Naive thymus-derived CD4-positive, alpha-beta T cell (primary cell): ENCODE measurements at places on chromosomes 3 and 15. TPM values are rescaled to one million over a fixed set of nuclear protein-coding genes. Genes with fewer than 3 reads are reported as not detected.

CILP gene
- polyA plus RNA-seq, result not detected

MED12L gene
- not detected for polyA plus RNA-seq

PLS1 gene
- 6.4 TPM for polyA plus RNA-seq

P3H2 gene
- polyA plus RNA-seq, result not detected

TICRR gene
- 0.18 TPM for polyA plus RNA-seq

SCAMP5 gene
- 0.06 TPM for polyA plus RNA-seq

CEMIP gene
- polyA plus RNA-seq, result not detected

LINGO1 gene
- polyA plus RNA-seq, result not detected

NEO1 gene
- 3.3 TPM for polyA plus RNA-seq

CPNE9 gene
- polyA plus RNA-seq, result 0.67 TPM

RPP25 gene
- 4.0 TPM for polyA plus RNA-seq

SACM1L gene
- 38.0 TPM for polyA plus RNA-seq

CASR gene
- not detected for polyA plus RNA-seq

BLOC1S6 gene
- 49.4 TPM for polyA plus RNA-seq

DNAH12 gene
- polyA plus RNA-seq, result not detected

DNA sequence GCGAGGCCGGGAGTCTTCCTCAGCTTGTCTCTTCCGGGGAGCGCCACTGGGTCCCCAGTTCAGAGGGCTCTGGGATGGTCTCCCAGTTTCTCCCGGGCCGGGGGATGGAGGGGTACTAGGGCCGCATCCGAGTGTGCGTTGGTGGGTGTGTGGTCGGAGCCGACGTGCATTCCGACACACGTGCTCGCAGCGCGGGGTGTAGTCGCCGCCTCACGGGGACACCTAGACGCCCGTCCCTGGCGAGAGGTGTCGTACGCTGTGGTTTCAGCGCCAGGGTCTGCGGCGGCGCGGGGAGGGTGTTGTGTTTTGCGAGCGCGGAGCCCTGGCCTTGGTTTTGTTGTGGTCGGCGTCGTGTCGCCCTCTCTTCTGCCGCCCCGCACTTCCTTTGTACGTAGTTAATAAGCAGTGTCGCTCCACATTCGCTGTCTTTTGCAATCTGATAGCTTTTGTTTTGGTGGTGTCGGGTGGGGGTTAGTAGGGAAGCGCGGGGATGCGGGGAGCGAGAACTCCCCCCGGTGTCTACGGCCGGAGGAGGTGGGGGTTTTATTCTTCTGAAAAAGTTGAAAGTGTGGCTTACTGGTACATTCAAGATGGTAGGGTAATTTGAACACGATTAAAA, 2.2 kb downstream of the IGF1R start:
- DNase-seq, result no peak

GRCh38 chr3:57434041-57434440, 110.1 kb downstream of the DNAH12 start:
- no peak for DNase-seq

DNA sequence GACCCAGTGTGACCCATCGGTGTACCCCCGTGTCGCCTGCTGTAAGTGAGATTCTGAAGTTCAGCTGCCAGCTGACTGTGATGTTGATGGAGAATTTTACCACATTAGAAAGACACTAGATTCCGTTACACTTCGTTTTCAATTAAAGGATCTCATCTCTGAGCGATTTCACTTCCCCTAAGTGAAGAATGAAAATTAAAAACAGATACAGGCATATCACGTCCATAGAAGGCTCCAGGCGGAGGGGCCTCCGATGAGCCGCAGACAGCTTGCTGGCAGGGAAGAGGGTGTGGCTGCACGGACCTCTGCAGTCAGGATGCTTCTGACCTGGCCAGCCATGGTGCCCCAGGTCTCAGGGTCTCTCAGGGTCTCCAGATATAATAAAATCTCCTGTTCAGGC, 6.6 kb upstream of the CPN2 start:
- DNase-seq, result no peak

DNA sequence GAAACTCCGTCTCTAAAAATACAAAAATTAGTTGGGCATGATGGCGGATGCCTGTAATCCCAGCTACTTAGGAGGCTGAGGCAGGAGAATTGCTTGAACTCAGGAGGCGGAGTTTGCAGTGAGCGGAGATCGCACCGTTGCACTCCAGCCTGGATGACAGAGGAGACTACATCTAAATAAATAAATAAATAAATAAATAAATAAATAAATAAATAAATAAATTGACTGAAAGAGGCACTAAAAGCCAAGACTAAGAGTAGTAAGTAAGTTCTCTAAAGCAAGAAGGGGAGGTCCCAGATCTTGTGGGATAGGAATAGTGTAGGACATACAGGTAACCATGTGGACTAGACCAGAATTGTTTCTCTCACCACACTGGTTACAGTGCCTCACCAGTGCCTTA, 40.0 kb downstream of the TLNRD1 start:
- DNase-seq, result no peak

GRCh38 chr15:33377204-33377603, 66.4 kb downstream of the RYR3 start:
- DNase-seq, result no peak

- DNase-seq, result no peak
Measured at GRCh38 chr3:37137516-37137915, 36.9 kb downstream of the LRRFIP2 start.

GRCh38 chr15:81254916-81255290, 58.2 kb downstream of the IL16 start:
- DNase-seq, result no peak

GRCh38 chr3:154218728-154219127, 97.5 kb downstream of the ARHGEF26 start:
- DNase-seq, result no peak

DNA sequence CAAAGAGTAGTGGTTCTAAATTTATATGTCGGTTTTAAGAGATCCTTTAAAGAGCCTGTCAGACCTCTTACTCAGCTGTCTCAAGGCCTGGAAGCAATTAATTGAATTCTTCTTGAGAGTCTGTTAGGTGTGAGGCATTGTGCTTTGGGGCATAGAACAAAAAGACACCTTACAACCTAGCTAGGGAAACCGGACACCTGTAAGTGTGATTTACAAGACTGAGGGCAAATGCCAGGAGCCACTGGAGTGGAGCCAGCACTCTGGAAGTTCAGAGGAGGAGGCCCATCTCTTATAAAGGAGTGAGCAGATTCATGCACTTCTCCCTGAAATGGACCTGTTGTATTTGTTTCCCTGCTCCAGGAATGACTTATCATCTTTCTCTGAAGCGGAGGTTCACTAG, 97.7 kb upstream of the NUDT16 start:
- no peak for DNase-seq

- no peak for DNase-seq
Measured at GRCh38 chr3:157436583-157437291, at the start of gene PTX3. TSS of gene PTX3 (plus strand) at chr3:157436850. CDS start at chr3:157436934, 84 bp downstream.

DNA sequence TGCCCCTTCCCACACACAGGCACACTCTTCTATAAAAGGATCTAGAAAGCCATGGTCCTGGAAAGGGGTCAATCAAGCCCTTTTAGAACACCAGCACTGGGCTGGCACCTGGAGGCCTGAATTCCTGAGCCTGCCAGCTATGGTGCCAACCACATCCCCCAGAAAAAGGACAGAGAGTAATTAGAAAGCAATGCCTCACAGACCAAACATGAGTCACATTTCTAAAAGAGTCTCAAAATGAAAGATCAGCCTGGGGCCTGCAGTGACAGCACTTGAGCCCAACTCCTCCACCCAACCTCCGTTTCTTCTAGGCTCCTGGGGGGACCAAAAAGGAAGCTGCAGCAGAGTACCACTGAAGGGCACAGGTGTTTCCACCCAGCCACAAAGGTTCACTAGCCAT, 14.1 kb downstream of the MYLK start:
- DNase-seq, result no peak

DNA sequence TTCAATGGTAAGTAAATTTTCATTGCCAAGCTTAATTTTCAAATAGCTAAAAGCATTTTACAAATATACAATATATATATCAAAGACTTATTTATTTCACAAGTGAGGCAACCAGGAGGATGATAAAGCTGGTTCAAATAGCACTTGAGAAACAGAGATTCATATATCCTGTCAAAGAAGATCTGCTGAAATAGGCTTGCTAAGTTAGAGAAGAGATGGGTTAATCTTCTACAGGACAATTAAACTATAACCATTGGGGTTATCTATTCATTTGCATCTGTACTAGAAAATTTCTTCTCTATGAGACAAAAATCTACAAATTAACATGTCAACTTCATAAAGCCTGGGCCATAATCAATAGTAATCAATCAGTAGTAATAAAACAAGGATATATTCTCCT, 637.7 kb upstream of the UBE2E2 start:
- DNase-seq, result no peak

GRCh38 chr3:117105686-117106085, 396.1 kb downstream of the TUSC7 start:
- no peak for DNase-seq

DNA sequence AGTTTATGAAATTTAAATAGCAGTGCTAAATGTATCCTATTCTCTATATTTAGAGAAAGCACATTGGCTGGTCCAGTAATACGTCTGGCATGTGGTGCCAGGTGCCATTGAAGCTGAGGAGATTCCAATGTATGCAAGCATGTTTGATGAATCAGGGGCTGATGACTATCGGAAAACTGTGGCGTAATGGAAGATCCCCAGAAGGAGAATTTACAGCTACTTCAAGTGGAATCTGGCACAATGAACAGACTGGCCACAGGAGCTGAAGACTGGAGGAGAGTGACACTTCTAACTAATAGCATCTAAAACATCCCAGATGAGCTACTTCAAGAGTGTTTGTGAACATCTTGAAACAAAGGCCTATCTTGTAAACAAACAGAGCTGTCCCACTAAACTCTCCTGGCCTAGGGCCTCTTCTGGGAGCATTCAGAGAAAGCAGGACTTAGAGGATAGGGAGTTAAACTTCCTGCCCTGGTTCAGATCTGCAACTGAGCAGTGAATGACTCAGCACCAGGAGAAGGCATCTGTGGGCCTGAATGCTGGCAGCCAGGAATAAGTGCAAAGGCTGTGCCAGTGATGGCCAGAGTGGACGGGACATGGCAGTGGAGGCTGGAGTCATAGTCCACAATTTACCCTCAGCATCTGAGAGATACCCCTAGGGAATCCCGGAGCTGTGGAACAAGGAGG, 15.2 kb upstream of the ACTC1 start:
- no peak for DNase-seq

- DNase-seq, result no peak
Measured at GRCh38 chr3:157452097-157452496, 15.4 kb downstream of the PTX3 start.

GRCh38 chr3:143685491-143685890, 162.8 kb downstream of the SLC9A9 start:
- no peak for DNase-seq

GRCh38 chr3:110697961-110698360, 373.7 kb upstream of the NECTIN3 start:
- DNase-seq, result no peak

DNA sequence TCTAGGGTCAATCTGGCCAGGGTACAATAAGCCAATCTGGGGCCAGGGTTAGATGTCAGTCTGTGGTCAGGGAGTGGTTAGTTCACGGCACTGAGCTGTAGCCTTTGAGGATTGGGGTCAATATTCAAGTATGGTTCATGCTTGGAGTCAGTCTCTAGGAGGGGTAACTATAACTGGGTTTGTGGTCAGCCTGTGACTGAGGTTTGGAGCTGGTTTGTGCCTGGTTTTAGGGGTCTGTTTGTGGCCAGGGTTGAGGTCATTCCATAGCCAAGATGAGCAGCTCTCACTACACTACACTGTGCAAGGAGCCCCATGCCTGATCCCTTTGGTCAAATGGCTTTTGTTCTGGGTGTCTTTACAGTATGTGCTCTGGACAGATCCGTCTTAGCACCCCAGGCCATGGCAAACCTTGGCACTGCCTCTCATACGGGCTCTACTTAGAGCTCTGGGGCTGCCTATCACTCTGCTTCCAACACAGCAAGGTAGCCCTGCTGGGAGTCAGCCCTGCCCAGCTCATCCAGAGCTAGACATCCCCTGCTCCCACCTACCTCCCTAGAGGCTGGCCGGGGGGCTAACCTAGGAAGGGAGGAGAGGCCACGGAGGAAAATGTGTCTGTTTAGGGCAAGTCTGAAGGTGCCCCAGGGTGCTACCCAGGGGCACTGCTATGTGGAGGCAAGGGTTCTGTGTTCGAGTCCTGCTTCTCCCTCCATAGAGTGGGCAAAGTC, 63.3 kb upstream of the CORO2B start:
- DNase-seq, result no peak

- DNase-seq, result no peak
Measured at GRCh38 chr3:134621854-134622253, 29.0 kb downstream of the KY start.

DNA sequence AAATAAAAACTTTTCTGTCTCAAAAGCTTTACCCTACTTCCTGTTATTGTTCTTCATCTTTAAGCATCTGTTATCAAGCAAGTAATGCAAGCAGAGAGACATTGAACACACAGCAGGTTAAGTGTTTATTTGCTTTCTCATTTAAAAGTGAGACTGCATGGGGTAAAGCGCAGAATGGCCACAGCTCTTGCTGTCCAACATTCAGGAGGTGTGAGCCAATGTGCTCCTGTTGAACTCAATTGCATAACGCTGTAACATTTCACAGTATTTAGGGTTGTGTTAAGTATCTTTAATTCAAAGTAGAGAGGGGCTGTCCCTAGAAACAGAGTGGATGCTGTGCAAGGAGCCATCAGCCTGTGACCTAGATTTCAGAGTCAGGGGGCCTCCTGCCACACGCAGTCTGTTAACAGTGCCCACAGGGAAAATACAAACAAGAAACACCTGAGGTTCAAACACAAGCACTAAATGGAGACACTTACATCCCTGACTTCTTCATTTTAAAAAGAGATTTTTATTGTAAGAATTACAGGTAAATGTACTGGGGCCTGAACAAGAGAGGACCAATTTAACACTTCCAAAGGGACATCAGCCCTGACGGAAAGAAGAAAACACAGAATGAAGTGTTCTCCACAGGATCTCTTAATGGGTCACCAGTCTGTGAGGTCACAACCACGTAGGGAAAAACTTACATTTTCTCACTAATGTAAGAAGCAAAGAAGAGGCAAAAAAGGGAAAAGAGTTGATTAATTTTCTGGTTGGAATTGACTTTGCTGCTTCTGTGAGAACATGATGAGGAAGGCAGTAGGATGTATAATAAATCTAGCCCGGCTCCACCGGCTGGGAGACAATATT, 815.1 kb downstream of the VGLL3 start:
- DNase-seq, result no peak

- no peak for DNase-seq
Measured at GRCh38 chr3:175478301-175478700, 619.2 kb downstream of the NAALADL2 start.

DNA sequence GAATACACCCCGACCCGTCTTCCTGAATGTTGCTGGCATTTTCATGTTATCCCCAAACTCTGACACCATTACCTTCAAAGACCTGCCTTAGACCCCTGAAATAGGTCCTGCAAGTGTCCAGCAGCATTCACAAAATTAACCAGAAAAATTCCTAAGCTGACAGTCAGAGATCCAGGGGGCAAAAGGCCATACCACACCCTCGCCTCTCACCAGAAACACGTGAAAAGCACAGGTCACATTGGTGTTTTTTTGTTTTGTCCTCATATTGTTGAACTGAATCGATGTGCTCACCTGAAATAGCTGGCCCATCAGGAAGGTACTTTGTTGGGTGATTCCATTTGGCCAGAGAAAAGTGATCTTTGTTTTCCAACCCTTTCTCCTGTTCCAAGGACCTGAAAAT, 113.1 kb upstream of the HES1 start:
- DNase-seq, result no peak
